ENCODE measurements at places on chromosomes 4 and X. TPM values are rescaled to one million over a fixed set of nuclear protein-coding genes. Genes with fewer than 3 reads are reported as not detected.

Gene ATRX
- 44.6 TPM for total RNA-seq

Gene MTNR1A
- not detected for total RNA-seq

Gene ADGRG2
- total RNA-seq = 0.88 TPM

Gene GABRG1
- not detected for total RNA-seq

Gene CCDC110
- 0.14 TPM for total RNA-seq

Gene VBP1
- 56.2 TPM for total RNA-seq

Gene NDST4
- not detected for total RNA-seq

Data from kidney epithelial cell (primary cell).